ENCODE measurements at places on chromosomes 1 and 21.

- no peak for DNase-seq
Measured at GRCh38 chr1:5970610-5971273, 21.5 kb downstream of the NPHP4 start.

DNA sequence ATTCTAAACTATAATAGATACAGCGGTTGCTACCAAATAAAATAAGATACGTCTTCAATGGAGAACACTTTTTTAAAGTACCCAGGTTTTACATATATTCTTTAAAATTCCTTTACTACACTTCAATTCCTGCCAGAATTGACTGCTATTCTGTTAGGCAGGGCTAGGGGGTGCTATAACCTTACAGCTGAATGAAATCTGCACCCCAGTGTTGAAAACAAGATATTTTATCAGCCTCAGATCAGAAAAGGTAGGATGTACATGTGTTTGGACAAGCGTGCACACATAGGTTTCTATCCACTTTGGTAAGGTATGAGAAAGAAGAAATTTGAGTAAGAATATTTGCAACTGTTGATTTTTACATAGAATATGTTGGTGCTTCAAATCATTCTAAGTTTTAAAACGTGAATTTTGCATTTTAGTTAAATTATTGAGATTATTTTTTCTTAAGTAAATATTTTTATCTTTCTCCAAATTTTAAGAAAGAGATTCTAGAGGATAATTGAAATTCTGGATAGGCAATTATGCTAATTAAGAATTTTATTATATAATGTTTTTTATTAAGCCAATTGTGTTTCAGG, 490.8 kb upstream of the ADGRL4 start:
- no peak for DNase-seq

GRCh38 chr1:94036730-94037129, 84.2 kb downstream of the ABCA4 start:
- DNase-seq, result no peak

- no peak for DNase-seq
Measured at GRCh38 chr21:14308234-14308633, 74.7 kb downstream of the HSPA13 start.

GRCh38 chr1:16174261-16174868, 18.5 kb upstream of the EPHA2 start:
- DNase-seq, result no peak

- DNase-seq, result peak; percentile 57
Measured at GRCh38 chr21:31509194-31510017, 150.1 kb upstream of the SOD1 start.

DNA sequence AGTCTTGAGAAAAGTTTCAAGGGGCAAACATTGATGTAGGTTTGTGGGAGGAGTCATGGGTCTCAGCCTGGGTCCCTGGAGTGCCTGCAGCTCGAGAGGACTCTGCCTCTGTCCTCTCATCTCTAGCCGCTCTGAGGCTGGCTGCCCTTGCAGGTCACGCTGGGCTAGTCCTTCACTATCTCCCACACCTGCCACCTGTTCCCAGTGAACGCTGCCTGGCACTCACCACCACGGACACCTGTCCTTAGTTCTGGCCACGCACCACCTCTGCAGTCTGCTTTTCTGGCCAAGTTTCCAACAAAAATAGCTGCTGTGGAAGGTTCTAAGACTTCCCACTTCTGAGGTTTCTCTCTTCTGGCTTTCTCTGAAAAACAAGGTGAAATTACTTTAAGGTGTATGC, 52.5 kb downstream of the SH3BGR start:
- DNase-seq, result no peak

DNA sequence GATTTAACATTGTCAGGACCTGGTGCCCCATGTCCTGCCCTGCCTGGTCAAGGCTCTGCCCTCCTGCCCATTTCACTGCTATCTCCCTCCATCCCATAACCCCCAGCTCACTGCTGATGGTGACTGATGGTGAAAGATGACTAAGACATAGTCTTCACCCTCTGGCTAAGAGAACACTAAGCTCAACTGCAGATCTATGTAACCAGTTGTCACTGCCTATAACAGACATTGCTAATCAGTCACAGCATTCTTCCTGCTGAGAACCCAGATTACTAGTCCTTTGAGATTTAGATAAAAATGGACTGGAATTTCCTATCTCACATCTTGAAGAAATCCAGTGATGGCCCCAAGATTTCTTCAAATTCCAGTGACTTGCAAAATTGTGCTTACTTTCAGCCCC, 8.0 kb upstream of the ZNF362 start:
- DNase-seq, result no peak

DNA sequence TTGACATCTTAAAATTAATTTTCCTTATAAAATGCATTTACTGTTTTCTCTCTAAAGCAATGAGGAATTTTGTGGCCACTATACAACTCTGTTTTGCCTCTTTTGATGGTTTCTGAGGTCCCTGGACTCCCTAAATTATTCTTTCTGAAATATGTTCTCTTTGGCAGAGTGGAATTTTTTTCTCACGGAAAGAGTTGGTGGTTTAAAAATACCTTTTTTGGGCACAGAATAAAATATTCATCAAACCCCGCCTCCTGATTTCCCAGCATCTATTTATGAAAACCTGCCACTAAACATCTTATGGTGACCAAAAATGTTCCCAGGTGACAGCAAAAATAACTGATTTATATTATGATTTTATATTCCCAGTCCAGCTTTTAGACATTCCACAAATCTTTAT, 165.3 kb upstream of the SYT6 start:
- no peak for DNase-seq

DNA sequence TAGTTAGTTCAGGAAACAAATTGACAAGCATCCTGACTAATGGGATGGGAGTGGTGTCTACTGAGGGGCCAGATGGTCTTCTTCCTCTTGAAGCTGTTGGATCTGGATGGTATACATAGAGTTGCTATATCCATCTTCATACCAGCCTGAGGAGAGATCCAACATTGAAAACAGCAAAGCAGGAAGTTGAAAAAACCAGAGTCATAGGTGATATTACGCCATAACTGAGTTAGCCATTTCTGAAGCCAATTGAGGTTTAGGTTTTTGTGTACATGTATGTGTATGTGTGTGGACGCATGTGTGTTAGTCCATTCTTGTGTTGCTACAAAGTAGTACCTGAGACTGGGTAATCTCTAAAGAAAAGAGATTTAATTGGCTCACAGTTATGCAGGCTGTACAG, 2.3 kb upstream of the TSPAN2 start:
- no peak for DNase-seq

- no peak for DNase-seq
Measured at GRCh38 chr1:238675221-238675620, 711.1 kb upstream of the CHRM3 start.

- peak; percentile 44 for DNase-seq
Measured at GRCh38 chr1:37486680-37487618, 12.6 kb downstream of the ZC3H12A start.

DNA sequence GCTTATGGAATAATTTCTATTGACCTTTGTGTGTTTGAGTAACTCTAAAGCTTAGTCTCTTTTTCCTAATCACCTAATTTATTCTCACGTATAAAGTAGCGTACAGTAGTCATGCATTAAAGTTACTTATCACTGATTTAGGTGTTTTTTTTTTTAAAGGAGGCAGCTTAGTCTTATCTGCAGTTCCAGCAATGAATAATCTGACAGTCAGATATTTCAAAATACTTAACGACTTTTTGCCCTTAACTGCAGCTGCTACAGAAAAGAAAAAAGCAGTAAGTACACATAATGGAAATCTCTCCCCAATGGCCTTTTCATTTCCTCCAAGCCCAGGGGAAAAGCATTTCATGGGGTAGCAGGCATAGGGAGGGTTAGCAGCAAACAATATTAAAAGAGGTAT, 54.6 kb downstream of the SLC35F3 start:
- no peak for DNase-seq

DNA sequence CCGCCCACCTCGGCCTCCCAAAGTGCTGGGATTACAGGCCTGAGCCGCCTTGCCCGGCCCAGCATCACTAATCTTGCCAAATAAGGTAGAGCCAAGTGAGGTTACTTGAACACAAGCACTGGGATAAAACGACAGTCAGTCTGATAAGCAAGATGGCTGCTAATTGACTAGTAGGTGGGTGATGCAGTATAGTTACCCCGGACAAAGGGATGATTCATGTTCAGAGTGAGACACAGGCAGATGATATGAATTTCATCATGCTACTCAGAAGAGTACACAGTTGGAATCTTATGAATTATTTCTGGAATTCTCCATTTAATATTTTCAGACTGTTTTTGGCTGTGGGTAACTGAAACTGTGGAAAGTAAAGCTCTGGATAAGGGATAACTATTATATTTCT, 178.4 kb downstream of the USP25 start:
- DNase-seq, result no peak

- DNase-seq, result no peak
Measured at GRCh38 chr1:19109545-19109944, 100.5 kb downstream of the UBR4 start.

- DNase-seq, result no peak
Measured at GRCh38 chr1:197572169-197572568, 203.1 kb downstream of the DENND1B start.

DNA sequence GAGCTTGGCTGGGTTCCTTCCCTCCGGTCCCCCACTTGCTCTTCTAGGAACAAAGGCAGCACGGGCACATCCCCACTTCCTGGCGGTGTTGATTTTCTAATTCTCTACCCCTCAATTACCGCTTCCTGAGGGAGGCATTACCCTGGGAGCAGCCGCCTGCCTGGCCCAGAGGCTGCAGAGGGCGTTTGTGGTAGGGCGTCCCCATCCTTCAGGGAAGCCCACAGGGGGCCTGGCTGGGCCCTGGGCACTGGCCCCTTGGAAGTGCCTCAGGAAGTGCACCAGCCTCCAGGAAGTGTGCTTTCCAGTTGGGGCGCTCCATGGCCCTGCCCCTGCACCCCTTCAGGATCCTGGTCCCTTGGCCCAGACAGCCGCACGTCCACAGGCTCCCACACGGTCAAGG, 42.1 kb upstream of the CASZ1 start:
- DNase-seq, result no peak

DNA sequence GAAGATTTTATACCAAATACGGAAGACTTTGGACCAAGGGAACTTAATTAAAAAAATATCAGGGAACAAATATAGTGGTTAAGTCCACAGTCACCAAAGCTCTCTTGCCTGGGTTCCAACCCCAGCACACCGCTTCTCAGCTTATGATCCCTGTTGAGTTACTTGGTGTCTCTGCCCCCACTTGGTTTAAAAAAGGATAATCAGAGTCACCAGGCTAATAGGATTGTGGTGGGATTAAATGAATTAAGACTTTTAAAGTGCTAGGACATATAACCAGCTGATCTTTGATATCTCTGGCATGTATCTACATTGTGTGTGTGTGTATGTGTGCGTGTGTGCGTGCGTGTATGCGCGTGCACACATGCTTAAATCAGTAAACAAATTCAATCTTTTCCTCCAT, 474.7 kb upstream of the DAB1 start:
- DNase-seq, result no peak

- DNase-seq, result no peak
Measured at GRCh38 chr1:203556047-203556851, 62.3 kb downstream of the OPTC start.

DNA sequence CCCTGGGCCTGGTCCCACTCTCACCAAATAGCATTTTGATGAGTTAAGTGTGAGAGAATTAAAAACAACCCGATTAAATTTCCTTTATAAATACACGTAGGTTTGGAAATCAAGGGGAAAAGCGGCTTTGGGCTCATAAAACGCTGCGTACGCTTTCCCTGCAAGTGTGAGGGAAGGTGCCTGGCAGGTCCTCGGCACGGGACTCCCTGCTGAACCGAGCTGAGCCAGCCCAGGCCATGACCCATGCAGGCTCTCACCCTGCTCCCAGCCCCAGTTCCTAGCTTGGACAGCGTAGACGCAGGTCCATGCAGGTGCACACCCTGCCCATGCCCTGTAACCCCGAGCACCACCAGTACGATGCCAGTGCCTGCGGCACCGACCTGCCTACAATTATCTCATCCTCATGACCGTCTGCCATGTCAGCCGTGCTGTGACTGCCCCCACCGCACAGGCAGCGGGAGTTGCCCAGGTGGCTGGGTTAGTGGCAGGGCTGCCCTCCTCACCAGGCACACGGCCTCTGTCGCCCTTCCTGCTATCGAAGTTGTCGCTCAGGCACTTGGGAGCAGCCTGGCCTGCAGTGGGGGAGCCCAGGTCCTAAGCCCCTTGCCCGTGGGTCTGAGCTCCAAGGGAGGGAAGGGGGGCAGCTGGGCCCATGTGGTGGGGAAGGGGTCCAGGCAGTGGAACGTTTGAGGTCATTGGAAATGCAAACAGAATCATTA, 41.0 kb upstream of the ACTRT2 start:
- no peak for DNase-seq

GRCh38 chr1:36947384-36947783, 86.9 kb downstream of the GRIK3 start:
- DNase-seq, result no peak

GRCh38 chr1:210246447-210246846, 13.9 kb downstream of the SERTAD4 start:
- no peak for DNase-seq

GRCh38 chr1:174445817-174446216, 1.9 kb upstream of the GPR52 start:
- DNase-seq, result no peak

- no peak for DNase-seq
Measured at GRCh38 chr1:151713044-151713443, 3.6 kb downstream of the CELF3 start.

GRCh38 chr1:201418461-201418860, 3.1 kb downstream of the TNNI1 start:
- no peak for DNase-seq

DNA sequence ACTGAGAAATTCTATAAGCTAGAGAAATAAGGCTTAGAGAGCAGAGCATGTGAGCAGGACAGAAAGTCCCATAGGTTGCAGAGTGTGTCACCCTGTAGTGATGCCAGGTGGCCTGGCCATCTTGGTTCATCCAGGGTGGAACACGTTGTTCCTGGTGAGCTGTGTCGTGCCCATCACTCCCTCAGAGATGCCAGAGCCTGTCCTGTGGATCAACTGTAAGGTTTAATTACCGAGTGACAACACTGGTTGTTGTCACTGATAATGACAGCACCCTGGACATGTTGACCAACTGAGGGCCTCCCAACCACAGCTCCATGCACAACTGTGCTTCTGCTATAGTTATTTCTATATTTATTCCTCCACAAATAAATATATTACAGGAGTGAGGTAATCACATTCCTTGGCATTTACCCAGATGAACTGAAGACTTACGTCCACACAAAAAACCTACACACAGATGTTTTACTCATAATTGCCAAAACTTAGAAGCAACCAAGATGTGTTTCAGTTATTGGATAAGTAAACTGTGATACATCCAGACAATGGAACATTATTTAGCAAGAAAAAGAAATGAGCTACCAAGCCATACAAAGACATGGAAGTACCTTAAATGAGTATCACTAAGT, 6.2 kb downstream of the C1orf198 start:
- DNase-seq, result no peak

GRCh38 chr1:150132372-150132771, 17.3 kb upstream of the PLEKHO1 start:
- DNase-seq, result no peak

All from activated CD4-positive, CD25-positive, alpha-beta regulatory T cell (primary cell).